ENCODE measurements at places on chromosomes 6 and 20. TPM values are rescaled to one million over a fixed set of nuclear protein-coding genes. Genes with fewer than 3 reads are reported as not detected.

GABRR2 gene
- 0.40 TPM for total RNA-seq

HLA-DQB1 gene
- total RNA-seq: 6.9 TPM

FAM229B gene
- 7.6 TPM for total RNA-seq

JAG1 gene
- total RNA-seq: 0.58 TPM

PACRG gene
- total RNA-seq: not detected

SLC32A1 gene
- not detected for total RNA-seq

EFHC1 gene
- total RNA-seq: 1.9 TPM

EPHA7 gene
- total RNA-seq: not detected

PLCB1 gene
- total RNA-seq: 3.6 TPM

GNAS-AS1 gene
- 2.0 TPM for total RNA-seq

BTNL2 gene
- not detected for total RNA-seq

TMEM170B gene
- total RNA-seq: 1.8 TPM

SPEF1 gene
- total RNA-seq: not detected

MCHR2 gene
- total RNA-seq: not detected

SS18L1 gene
- 16.1 TPM for total RNA-seq

VTA1 gene
- 57.1 TPM for total RNA-seq

SYCP2L gene
- total RNA-seq: not detected

BPI gene
- not detected for total RNA-seq

FOXS1 gene
- not detected for total RNA-seq

SLC22A16 gene
- not detected for total RNA-seq

TTK gene
- total RNA-seq: 36.8 TPM

TAP1 gene
- total RNA-seq: 210 TPM

BPIFB1 gene
- not detected for total RNA-seq

SLC4A11 gene
- 1.8 TPM for total RNA-seq

BNIP5 gene
- total RNA-seq: not detected

SLC35B3 gene
- 7.1 TPM for total RNA-seq

RIMS4 gene
- not detected for total RNA-seq

C2 gene
- total RNA-seq: 0.99 TPM

FAM184A gene
- 4.8 TPM for total RNA-seq

AIF1 gene
- total RNA-seq: 240 TPM

LGSN gene
- total RNA-seq: not detected

GCNT2 gene
- 2.7 TPM for total RNA-seq

CPXM1 gene
- total RNA-seq: 2.9 TPM

SPATA25 gene
- total RNA-seq: 0.58 TPM

BPIFB2 gene
- not detected for total RNA-seq

GPLD1 gene
- total RNA-seq: 0.51 TPM

SNAI1 gene
- total RNA-seq: 1.4 TPM

HSPA12B gene
- not detected for total RNA-seq

CDK19 gene
- total RNA-seq: 11.8 TPM

HRH3 gene
- not detected for total RNA-seq
